ENCODE measurements at places on chromosomes 13 and 19.

DNA sequence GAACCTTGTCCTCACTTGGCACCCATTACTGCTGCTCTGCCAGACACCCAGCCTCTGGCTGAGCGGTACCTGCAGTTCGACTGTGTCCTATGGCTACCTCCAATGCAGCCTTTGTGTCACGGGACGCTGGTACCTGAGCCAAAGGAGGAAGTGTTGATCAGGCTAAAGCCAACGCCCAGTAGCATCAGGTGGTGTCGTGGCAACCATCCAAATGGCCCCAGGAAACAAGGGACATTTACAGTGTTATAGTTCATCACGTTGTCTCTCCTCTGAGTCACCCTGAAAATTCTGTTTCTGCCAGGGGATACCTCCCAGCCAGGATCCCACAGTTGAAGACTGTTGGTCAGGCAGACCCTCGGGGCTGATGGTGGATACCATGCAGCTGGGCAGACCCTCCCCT lies 10.1 kb downstream of the RHPN2 start:
- DNase-seq: no peak

- no peak for DNase-seq
Observed at GRCh38 chr19:45507872-45508416, 665 bp downstream of the VASP start.

DNA sequence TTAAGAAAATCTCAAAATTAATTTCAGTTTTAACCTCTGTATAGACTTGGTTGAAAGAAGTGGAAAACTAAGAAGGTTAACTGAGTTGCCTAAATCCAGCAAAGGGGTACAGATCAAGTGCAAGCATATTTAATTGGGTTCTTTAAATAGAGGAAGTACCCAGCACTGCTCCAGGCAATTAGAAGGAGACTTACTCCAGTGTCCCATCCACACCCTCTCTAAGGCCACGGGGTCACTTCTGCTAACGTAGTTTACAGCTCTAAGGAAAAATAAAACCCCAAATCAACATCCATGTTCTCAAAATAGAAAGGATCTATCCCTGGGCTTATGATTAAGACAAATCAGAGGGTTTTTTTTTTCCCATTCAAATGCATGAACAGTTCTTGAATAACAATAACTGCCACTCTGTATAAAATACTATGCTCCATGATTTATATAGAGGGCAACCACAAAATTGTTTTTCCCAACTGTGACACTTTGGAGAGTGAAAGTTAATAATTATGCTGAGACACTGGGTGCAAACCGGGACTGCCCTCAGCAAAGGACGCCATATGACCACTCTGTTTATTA lies 4.6 kb downstream of the FRY start:
- DNase-seq: no peak

DNA sequence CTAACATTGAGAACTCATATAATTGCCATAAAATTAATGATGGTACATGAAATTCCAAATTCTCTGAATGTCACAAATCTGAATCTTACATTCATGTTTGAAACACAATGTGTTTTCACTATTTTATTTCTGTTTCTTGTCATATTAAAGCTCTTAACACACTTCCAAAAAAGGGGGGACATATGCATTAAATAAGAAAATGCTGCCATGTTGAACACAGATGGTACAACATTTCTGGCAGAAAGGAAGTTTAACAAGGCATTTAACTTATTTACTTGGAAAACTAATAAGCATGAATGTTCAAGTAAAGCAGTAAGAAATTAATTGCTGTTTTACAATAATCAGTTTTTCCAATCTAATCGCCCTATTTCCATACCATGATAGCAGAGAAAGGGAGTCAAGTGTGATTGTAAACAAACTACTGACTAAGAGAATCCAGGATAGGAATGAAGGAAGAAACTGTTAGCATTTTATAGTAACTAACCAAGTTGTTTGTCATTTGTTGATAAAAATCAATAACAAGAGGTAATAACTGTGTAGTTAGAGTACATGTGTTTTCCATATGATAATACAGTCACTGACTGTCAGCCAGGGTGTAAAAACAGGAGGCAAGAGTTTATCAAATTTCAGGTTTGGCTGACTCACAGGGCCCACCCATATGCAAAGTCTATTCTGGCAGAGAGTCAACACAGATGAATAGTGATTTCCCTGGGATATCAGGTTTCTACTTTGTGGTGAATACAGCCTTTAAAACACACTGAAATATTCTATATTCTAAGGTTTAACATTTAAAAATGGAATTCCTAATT lies 5.7 kb upstream of the FOXO1 start:
- DNase-seq: no peak

DNA sequence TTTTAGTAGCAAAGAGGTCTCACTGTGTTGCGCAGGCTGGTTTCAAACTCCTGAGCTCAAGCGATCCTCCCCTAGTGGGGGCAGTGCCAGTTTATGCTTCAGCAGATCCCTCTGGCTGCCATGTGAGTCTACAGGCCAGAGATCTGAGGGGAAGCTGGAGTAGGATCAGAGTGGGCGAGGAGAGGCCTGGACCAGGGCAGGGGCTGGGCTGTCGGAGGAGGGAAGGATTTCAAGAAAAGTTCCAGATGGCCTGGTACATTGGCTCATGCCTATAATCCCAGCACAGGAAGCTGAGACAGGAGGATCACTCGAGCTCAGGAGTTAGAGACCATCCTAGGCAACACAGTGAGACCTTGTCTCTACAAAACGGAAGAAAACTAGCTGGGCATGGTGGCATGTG lies 9.8 kb downstream of the DHX34 start:
- no peak for DNase-seq

- DNase-seq: no peak
Observed at GRCh38 chr19:4503132-4503824, 15.0 kb downstream of the PLIN4 start.

DNA sequence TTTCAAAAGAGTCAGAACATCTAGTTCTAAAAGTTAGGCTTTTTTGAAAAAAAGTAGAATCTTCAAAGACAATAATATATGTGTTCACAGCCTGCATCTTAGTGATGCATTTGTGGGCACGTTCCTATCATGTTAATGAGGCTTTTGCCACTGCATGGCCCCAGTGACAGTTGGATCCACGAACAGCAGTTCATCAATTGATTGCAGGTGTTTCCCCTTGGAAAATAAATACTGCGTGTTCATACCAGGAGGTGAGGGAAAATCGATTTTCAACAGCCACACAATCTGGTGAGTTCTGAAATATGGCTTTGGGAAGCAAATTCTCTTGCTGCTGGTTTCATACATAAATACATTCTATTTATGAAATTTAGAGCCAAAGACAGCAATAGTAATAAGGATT lies 343.8 kb upstream of the SLC10A2 start:
- DNase-seq: no peak

GRCh38 chr19:13890136-13890535 lies 13.2 kb downstream of the NANOS3 start:
- DNase-seq: no peak

DNA sequence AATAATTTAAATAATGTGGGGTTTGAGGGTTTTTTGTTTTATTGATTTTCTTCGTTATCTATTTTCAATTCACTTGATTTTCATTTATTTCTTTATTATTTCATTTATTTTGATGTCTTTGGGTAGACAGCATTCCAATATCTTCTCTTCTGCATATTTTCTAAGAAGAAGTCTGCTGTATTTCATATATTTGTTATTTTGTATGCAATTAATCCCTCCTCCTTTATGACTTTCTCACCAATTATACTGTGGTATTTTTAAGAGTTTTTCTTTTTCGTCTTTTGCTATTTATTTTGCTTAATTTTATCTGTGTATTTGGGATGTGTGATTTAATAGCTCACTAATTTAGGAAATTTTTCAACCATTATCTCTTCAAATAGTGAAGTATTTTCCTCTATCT lies 1444.4 kb upstream of the MIR17HG start:
- DNase-seq: no peak

DNA sequence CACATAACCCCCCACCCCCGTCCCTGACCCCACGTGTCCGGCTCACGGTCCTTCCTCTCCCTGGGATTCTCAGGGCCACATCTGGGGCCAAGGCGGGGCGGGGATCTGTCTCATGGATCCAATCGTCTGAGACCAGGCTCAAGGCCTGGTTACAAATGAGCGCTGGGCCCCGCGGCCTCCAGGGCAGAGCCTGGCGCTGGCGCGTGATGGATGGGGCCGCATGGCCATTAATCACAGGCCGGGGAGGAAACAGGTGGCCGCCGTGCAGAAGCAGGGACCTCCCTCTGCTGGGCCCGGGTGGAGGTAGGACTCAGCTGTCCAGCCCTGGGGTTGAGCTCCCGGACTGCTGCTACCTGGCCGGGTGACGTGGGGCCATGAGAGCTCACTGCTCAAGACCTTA lies 5.8 kb upstream of the TLE5 start:
- no peak for DNase-seq

DNA sequence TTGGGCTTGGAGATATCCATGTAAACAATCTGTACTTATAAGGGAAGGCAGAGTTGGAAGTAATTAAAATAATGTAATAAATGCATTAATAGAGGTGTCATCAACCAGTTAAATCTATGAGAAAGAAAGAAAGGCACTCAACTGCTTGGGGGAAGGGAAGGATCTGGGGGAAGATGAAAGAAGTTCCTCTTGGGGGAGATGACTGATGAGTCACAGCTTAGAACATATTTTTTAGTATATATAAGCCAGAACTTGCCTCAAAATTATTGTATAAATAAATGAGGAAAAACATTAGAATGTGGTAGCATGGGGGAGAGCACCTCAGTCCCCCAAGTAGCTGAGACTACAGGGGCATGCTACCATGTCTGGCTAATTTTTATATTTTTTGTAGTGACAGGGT lies 205.8 kb downstream of the GGACT start:
- no peak for DNase-seq

GRCh38 chr13:102977471-102977870 lies 88.7 kb downstream of the SLC10A2 start:
- DNase-seq: no peak

GRCh38 chr13:94753327-94753726 lies 41.0 kb upstream of the SOX21 start:
- DNase-seq: no peak

DNA sequence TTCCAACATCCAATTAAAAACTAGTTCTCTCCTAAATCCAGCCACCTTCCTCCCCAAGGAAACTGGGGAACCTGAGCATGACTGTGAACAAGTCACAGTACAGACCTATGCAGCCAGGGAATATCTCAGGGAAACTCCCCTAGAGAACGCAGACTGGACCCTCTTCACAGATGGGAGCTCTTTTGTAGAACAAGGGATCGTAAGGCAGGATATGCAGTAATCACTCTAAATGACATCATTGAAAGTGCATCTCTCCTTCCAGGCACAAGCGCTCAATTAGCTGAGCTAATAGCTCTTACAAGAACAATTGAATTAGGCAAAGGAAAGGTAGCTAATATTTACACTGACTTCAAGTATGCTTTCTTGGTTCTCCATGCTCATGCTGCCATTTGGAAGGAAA lies 1331.7 kb downstream of the UQCRFS1 start:
- DNase-seq: no peak

- DNase-seq: no peak
Observed at GRCh38 chr13:51807041-51807440, 3.1 kb upstream of the DHRS12 start.

DNA sequence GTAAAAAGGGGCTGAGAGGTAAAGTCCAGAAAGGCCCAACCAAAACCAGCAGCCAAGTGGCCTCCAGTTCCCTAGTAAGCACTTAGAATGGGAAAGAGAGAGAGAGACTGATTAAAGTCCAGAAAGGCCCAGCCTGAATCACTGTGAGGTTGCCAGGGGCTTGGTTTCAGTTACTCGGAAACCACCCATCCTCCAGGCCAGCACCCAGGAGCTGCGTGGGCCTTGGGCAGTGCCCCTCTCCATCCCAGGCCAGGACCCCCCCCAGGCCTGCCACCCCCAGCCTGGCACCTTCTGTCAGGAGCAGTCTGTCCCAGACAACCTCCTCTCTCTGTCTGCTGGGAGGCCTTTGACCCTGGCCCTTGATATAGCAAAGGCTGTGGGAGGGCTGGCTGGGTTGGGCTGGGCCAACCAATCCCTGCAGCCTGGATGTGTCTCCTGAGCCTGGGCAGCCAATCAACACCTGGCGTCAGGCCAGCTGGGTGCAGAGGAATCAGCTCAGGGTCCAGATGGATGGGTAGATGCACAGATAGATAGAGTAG lies at the start of gene CYP4F2:
TSS of gene CYP4F2 (minus strand) at position 337 of the 539 bp plus-strand sequence. CDS start 463 bp downstream, outside the sequence.
- no peak for DNase-seq

DNA sequence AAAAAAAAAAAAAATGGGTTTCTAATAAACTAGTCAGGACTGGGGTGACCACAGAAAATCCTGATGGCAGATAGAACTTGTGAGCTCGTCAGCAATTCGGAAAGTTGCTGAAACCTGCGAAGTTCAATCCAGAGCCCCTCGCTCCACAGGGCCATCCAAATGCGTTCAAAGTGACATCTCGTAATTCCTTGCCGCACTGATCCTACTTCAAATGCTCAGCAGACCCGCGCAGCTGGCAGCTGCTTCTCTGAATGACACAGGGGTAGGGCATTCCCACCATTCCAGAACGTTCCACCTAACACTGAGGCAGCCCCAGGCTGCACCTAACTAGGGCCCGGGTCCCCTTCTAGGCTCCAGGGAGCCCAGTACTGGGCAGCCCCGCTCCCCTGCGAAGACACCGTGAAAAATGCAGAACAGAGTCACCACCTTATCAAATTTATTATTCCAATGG lies 4.8 kb upstream of the DAPK3 start:
- no peak for DNase-seq

DNA sequence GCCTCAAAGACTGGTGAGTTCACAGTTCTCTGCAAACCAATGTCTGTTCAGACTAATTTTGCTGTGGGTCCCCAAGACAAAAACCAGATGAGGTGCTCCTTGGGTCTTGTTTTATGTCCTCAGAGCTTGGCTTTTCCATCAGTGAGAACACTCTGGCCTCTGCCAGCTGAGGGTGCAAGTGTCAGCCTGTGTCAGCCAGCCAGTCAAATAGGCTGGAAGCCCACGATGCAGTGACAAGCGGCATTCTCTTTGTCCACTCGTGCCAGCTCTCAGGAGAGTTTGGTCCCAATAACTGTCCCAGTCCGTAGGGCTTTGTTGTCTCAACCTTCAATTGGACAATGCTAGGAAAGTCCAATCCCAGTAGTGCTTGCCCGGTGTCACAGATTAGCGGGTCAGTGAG lies 9.4 kb upstream of the AKT2 start:
- no peak for DNase-seq

DNA sequence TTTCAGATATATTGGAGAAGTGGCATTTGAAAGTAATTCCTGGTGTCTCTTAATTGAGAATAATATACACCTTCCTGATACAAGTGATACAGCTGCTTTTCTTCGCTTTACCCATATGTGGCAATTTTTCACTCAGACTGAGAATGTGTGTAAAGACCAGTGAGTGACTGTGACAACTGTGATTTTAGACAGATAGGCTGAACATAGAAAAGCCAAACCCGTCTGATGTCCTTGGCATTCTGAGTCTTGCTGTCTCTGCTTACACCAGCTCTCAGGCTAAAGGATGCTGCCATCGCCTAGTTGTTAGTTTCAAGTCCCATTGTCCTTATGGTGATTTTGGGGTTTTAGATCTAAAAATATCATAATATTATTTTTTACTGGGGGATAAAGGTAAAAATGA lies 492.6 kb downstream of the RFC3 start:
- DNase-seq: no peak

DNA sequence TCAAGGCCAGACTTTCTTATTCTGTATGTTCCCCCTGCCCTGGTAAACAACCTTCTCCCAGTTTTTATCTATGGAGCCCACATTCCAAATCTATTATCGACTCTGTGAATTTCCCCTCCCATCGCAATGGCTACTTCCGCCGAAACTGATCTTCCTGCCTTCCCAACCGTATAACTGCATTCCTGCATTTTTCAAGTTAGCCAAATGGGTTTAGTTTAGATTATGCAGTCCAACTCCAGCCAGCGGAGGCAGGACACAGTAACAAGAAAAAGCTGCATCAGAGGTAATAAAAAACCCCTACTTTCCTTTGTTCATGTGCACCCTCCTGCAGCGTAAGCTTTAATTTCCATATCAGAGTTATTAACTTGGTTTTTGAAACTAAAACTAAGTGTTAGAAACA lies 112.2 kb upstream of the ZNF91 start:
- DNase-seq: no peak
